ENCODE measurements at places on chromosomes 1 and 21. TPM values are rescaled to one million over a fixed set of nuclear protein-coding genes. Genes with fewer than 3 reads are reported as not detected.

The IGSF5 gene
- not detected for total RNA-seq

The KRTAP12-2 gene
- total RNA-seq = not detected

The NES gene
- 65.3 TPM for total RNA-seq

The FOXO6 gene
- total RNA-seq = 0.44 TPM

The GCSAML gene
- not detected for total RNA-seq

The TMEM240 gene
- not detected for total RNA-seq

The VWA5B1 gene
- not detected for total RNA-seq

The GUCA2B gene
- not detected for total RNA-seq

The RHD gene
- not detected for total RNA-seq

Data from tibial nerve (tissue), 4 donors.